Effector memory CD8-positive, alpha-beta T cell (primary cell): ENCODE measurements at places on chromosomes 2 and 18.
A peak's percentile ranks its signal among the peaks of the same experiment; 100 is the strongest.

DNA sequence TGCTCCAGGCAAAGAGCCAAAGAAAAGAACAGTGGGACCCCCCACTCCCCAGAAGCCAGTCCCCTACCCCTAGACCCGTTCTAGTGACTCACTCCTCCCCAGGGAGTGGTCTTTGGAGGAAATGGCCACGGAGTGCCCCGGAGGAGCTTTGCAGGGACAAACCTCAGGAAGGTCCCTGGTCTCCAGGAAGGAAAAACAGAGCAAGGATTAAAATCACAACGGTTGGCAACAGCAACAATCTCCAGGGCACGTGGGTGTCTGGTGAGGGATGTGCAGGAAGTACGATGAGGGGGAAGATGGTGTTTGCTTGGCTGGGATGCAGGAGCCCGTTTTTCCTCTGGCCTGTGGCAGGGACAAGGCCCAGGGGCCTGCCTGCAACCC is 135.0 kb downstream of the SMAD2 start:
- DNase-seq, result no peak

- no peak for DNase-seq
Observed at GRCh38 chr18:40210696-40211095, 1744.3 kb upstream of the PIK3C3 start.

GRCh38 chr2:63651356-63651755 is 62.6 kb downstream of the MDH1 start:
- DNase-seq, result no peak

- DNase-seq, result peak; percentile 3
Observed at GRCh38 chr2:119476301-119477112, 44.9 kb downstream of the TMEM37 start.

DNA sequence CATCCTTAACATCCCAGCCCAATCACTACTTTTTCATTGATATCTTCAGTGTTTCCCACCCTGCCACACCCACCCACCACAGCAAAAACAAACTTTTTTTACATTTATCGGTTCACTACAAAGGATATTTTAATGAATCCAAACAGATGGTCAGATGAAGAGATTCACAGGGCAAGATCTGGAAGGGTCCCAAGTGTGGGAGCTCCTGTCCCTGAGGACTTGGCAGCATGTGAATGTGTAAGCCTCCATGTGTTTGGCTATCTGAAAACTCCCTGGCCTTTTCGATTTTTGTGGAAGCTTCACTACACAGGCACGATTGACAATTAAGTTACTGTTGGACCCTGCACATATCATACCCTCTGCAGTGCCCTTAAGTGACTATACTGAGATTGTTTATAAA is 48.1 kb upstream of the CRIM1 start:
- DNase-seq, result no peak
